ENCODE measurements at places on chromosomes 4 and X. TPM values are rescaled to one million over a fixed set of nuclear protein-coding genes. Genes with fewer than 3 reads are reported as not detected.

GRCh38 chr4:148445071-148445859 lies 3.1 kb upstream of the NR3C2 start:
- DNase-seq, result peak; percentile 53
- H3K4me1 ChIP-seq, result peaks cover 6% of the 10 kb centered on the region
- H3K27ac ChIP-seq, result no peak overlapping the region
- H3K36me3 ChIP-seq, result no peaks in the 10 kb centered on the region
- peak overlapping the region; percentile 53 for H3K4me3 ChIP-seq

- H3K36me3 ChIP-seq, result no peaks in the 10 kb centered on the region
- no peaks in the 10 kb centered on the region for H3K4me1 ChIP-seq
- H3K4me3 ChIP-seq, result no peak overlapping the region
- no peak for DNase-seq
Observed at GRCh38 chr4:21046141-21046540, 345.9 kb downstream of the PACRGL start.

GRCh38 chr4:81723019-81723884 lies 251.5 kb upstream of the RASGEF1B start:
- no peaks in the 10 kb centered on the region for H3K36me3 ChIP-seq
- H3K4me3 ChIP-seq, result no peak overlapping the region
- no peak for DNase-seq
- H3K4me1 ChIP-seq, result peaks cover 15% of the 10 kb centered on the region
- no peak overlapping the region for H3K27ac ChIP-seq

- peaks cover 7% of the 10 kb centered on the region for H3K27me3 ChIP-seq
- no peaks in the 10 kb centered on the region for H3K4me1 ChIP-seq
- H3K27ac ChIP-seq, result no peak overlapping the region
- no peak overlapping the region for H3K4me3 ChIP-seq
- no peaks in the 10 kb centered on the region for H3K36me3 ChIP-seq
- no peak for DNase-seq
Observed at GRCh38 chrX:1248331-1249061, 20.1 kb upstream of the CSF2RA start.

- no peaks in the 10 kb centered on the region for H3K27me3 ChIP-seq
- H3K36me3 ChIP-seq, result no peaks in the 10 kb centered on the region
- H3K4me3 ChIP-seq, result no peak overlapping the region
- H3K4me1 ChIP-seq, result peaks cover 4% of the 10 kb centered on the region
Observed at GRCh38 chrX:74465424-74465823, 44.1 kb downstream of the SLC16A2 start.

GRCh38 chrX:13074297-13075262 lies 30.2 kb upstream of the FAM9C start:
- H3K4me3 ChIP-seq, result no peak overlapping the region
- H3K27ac ChIP-seq, result no peak overlapping the region

DNA sequence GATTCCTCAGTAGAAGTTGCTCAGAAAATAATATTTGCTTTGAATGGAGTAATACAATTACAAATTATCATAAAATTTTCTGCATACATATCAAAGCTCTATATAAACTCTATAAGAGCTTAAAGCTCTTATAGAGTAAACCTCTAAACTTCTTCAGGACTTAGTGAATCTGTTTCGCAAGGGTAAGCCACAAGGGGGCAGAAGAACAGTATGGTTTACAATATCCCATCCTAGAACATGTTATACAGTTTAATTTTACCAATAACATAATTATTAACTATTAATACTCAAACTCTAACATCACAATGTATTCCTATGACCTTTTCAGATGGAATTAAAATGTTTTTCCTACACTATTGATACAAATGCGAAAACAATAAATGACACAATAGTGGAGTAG lies 33.8 kb upstream of the SPANXN1 start:
- DNase-seq, result peak; percentile 47
- no peaks in the 10 kb centered on the region for H3K36me3 ChIP-seq
- no peaks in the 10 kb centered on the region for H3K4me1 ChIP-seq
- H3K27ac ChIP-seq, result no peak overlapping the region
- no peak overlapping the region for H3K4me3 ChIP-seq

- no peak for DNase-seq
- H3K27ac ChIP-seq, result no peak overlapping the region
- no peaks in the 10 kb centered on the region for H3K36me3 ChIP-seq
- H3K4me1 ChIP-seq, result no peaks in the 10 kb centered on the region
- no peaks in the 10 kb centered on the region for H3K27me3 ChIP-seq
Observed at GRCh38 chr4:37516057-37516775, 170.0 kb downstream of the RELL1 start.

GRCh38 chrX:5681159-5681558 lies 547.5 kb downstream of the NLGN4X start:
- DNase-seq, result no peak
- H3K36me3 ChIP-seq, result no peaks in the 10 kb centered on the region
- H3K27ac ChIP-seq, result no peak overlapping the region

SHROOM2 gene
- total RNA-seq, result 3.9 TPM

SOX3 gene
- total RNA-seq, result 0.28 TPM

DNA sequence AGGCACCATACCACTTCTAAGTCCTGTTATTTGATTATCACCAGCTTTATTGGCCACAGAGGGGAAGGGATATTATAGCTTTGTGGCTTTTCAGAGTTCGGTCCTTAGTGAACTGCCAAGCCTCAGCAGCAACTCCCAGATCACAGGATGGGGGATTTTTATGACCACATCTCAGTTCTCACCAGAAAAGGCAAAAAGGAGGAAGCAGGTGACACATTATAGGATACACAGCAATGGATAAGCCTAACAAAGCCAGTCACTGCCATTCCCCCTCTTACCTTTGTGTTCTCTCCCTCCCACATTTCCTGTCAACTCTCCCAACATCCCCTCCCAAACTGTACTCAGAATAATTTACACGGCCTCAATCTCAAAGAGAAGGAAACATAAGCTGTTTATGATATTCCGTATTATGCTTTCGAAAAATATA lies 142.8 kb downstream of the MGST2 start:
- H3K4me3 ChIP-seq, result no peak overlapping the region
- no peak overlapping the region for H3K27ac ChIP-seq
- H3K36me3 ChIP-seq, result no peaks in the 10 kb centered on the region
- H3K27me3 ChIP-seq, result no peaks in the 10 kb centered on the region
- no peaks in the 10 kb centered on the region for H3K4me1 ChIP-seq
- DNase-seq, result no peak

Measured in adrenal gland (tissue), 19 donors.